ENCODE measurements at places on chromosomes 5 and 9. TPM values are rescaled to one million over a fixed set of nuclear protein-coding genes. Genes with fewer than 3 reads are reported as not detected.
A peak's percentile ranks its signal among the peaks of the same experiment; 100 is the strongest.

DNA sequence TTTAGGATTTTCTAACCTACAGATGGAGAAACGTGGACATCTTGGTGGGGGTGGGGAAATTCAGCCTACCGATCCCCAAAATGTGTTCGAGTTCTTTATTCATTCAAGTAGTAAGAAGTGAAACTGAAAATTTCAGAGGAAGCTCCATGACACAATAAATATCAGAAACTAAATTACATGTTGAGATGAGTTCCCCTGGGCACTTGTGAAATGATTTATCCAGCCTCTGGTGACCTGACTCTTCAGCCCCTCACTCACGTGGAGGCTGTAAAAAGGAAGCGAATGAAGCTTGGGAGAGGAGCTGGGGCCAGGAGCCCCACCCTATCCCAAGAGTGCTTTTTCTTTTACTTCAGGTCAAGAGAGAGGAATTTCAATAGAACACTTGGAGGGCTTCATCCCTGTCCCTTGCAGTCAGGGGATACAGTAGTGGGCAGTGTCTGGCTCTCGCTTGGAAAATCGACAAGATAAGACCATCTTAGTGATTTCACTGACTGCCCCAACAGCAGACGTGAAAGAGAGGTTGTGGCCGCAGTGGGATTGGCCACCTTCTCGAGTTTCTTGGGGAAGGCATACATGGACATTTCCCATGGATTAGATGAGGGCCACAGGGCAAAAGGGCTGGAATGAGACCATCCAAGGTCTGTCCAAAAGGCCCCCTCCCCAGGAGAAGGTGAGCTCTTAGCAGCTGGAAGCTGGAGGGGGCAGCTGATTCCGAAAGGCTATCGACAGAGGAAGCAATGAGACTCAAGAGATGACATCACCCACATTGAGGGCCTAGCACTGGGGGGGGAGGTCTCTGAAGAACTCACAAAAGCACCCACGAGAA, 76.8 kb upstream of the SH3PXD2B start:
- DNase-seq, result no peak

GRCh38 chr9:120528327-120528726, 51.6 kb downstream of the CDK5RAP2 start:
- DNase-seq, result no peak

DNA sequence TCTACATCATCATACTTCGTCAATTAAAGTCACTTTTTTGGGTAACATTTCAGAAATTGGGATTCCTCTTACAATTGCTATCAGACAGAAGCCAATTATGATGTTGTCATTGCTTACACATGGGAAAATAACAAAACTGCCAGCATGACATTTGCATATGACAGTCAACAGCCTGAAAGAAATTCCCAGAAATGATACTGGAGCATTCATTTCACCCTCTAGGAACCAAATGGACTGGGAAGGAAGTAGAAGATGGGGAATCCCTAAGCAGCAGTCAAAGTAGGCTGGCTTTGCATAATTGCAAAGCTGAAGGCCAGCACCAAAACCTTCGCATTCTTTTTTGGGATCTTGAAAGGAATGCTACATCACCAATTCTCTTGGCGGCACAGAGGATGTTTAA, 10.7 kb downstream of the HMGCS1 start:
- no peak for DNase-seq

DNA sequence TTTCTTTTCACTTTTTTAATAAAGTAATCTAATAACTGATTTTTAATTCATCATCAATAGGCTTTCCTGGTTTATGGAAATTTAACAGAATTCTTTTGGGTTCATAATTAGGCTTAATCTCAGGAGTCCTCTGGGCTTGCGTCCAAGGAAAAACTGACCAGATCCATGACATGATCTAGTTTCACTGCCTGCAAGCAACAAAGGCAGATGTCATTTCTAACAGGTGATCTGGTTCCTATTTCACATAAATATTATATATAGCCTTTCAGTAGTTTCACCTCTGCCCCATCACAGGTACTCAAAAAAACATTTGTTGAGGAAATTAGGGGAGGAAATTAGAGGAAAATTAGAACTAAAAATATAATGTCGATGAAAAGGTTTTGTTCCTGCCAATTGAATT, 126.4 kb downstream of the FBXL17 start:
- no peak for DNase-seq

GRCh38 chr9:36997414-36997813, 36.7 kb downstream of the PAX5 start:
- no peak for DNase-seq

GRCh38 chr5:87120518-87121303, 147.0 kb upstream of the RASA1 start:
- DNase-seq, result peak; percentile 36

DNA sequence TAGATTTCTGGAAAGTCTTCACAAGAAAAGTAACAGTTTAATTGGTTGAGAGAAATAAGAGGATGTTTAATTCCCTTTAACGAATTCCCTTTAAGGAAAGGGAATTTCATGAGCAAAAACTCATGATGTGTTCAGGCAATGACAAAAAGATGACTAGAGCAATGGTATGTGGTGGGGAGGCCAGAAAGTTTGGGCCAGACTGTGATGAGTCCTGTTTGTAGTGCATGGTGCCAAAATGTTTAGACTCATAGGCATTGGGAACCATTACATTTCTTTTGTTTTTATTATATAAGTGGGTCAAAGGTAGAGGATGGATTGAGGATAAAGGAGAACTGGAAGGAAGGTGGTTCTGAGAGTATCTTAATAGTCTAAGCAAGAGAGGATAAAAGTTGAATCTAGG, 10.9 kb downstream of the CNTRL start:
- DNase-seq, result no peak

GRCh38 chr5:14727428-14727865, 62.9 kb downstream of the OTULIN start:
- peak; percentile 58 for DNase-seq

- DNase-seq, result no peak
Measured at GRCh38 chr9:21507483-21507790, 25.3 kb upstream of the IFNE start.

- no peak for DNase-seq
Measured at GRCh38 chr5:27450607-27451006, 412.2 kb upstream of the CDH9 start.

GRCh38 chr5:167993771-167994170, 297.7 kb upstream of the WWC1 start:
- DNase-seq, result no peak

GRCh38 chr5:1706428-1706827, 93.2 kb downstream of the MRPL36 start:
- no peak for DNase-seq

DNA sequence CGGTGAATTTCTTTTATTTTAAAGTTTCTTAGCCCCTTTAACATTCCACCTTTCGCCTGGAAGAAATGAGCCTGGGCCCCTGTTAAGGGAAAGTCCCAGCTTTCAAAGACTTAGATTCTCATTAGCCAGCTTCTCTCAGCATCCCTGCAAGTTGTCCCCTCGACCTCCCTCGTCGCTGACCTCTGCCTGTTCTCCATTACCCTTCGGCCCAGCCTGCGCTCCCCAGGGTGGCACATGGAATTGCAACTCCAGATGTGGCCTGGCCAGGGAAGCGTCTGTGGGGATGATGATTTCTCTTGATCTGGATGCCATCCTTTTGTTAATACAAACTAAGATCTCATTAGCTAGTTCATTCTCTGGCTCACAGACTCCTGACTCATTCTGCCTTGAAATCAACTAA, 43.4 kb upstream of the FANCC start:
- DNase-seq, result no peak

DNA sequence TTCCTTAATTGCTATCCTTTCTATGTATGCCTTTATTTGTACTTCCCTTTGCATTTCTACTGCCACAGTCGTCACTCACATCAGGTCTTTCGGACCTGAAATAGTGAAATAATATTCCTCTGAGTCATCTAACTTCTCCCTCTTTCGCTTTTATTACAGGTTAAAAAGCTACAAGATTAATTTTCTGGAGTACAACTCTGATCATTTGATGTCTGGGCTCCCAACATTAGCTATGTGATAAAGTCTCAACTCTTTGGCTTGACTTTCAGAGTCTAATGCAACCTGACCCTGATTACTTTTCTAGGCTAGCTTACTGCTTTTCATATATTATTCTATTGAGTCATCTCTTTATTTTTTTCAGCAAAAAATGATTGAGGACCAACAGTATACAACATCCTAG, 638.8 kb upstream of the WWC1 start:
- no peak for DNase-seq

GRCh38 chr5:155786108-155786507, 540.9 kb upstream of the SGCD start:
- DNase-seq, result no peak

- no peak for DNase-seq
Measured at GRCh38 chr9:124810663-124811355, 33.9 kb downstream of the OLFML2A start.

DNA sequence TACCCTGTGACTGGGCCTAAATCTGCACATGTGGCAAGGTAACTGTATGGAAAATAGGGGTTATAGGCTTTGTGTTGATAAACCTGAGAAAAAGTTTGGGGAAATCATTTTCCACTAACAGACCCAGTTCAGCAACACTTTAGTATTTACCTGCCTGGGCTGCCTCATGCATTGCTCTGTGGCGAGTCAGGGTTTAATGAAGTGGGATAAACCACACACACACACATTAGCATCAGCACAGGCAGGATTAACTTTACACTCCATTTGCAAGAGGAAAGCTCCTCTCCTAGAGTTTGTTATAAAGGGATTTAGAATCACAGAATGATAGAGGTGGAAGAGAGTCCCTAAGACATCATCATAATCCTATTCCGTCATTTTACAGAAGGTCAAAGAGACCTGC, 20.0 kb upstream of the ZCCHC7 start:
- DNase-seq, result no peak

GRCh38 chr5:88396751-88397281, 128.2 kb upstream of the TMEM161B start:
- no peak for DNase-seq

GRCh38 chr9:35107297-35108290, 4.7 kb upstream of the STOML2 start:
- DNase-seq, result no peak

DNA sequence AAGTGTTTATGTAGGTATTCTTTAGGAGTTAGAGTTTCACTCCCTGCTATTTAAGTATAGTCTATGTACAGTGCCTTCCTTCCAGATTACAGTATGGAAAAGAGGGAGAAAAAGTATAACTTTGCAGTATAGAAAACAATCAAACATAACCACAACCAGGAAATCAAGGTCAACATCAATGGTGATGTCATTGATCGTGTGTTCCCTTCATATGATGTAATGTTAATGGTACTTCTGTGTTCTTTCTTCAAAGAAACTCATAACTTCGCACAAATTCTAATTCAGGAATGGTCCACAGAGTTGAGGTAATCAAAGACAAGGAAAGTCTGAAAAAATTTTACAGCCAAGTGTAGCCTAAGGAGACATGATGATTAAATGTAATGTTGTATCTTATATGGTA, 961.1 kb upstream of the EDIL3 start:
- no peak for DNase-seq

GRCh38 chr5:143606043-143606752, 202.7 kb upstream of the NR3C1 start:
- peak; percentile 64 for DNase-seq

The OR1K1 gene
- not detected for total RNA-seq

The SCGB3A2 gene
- not detected for total RNA-seq

The GPBP1 gene
- total RNA-seq, result 22.1 TPM

The CARTPT gene
- total RNA-seq, result not detected

The PCDHGB4 gene
- 1.6 TPM for total RNA-seq

The GPRIN1 gene
- total RNA-seq, result under 0.01 TPM

The ZNF483 gene
- total RNA-seq, result 1.1 TPM

The PCDHA11 gene
- under 0.01 TPM for total RNA-seq

The SLC36A3 gene
- total RNA-seq, result not detected

The JADE2 gene
- 74.1 TPM for total RNA-seq

The ANKRD18B gene
- under 0.01 TPM for total RNA-seq

Data from hematopoietic multipotent progenitor cell (in vitro differentiated cells).